ENCODE measurements at places on chromosomes 1 and 21.

GRCh38 chr1:18631496-18632217 is 1.0 kb downstream of the PAX7 start:
- no peak for DNase-seq

- DNase-seq, result no peak
Measured at GRCh38 chr1:27361553-27361952, 5.2 kb downstream of the MAP3K6 start.

GRCh38 chr21:38511198-38511597 is 12.9 kb upstream of the ERG start:
- no peak for DNase-seq

GRCh38 chr1:78146205-78146771 is 100.5 kb downstream of the GIPC2 start:
- DNase-seq, result no peak

GRCh38 chr1:86779308-86780191 is 75.2 kb downstream of the SH3GLB1 start:
- DNase-seq, result no peak

- DNase-seq, result no peak
Measured at GRCh38 chr1:84356881-84357280, 41.4 kb upstream of the DNASE2B start.

- no peak for DNase-seq
Measured at GRCh38 chr1:1942753-1943656, 23.9 kb upstream of the TMEM52 start.

- DNase-seq, result peak; percentile 91
Measured at GRCh38 chr1:32351399-32352238, 10.7 kb downstream of the FAM229A start.

DNA sequence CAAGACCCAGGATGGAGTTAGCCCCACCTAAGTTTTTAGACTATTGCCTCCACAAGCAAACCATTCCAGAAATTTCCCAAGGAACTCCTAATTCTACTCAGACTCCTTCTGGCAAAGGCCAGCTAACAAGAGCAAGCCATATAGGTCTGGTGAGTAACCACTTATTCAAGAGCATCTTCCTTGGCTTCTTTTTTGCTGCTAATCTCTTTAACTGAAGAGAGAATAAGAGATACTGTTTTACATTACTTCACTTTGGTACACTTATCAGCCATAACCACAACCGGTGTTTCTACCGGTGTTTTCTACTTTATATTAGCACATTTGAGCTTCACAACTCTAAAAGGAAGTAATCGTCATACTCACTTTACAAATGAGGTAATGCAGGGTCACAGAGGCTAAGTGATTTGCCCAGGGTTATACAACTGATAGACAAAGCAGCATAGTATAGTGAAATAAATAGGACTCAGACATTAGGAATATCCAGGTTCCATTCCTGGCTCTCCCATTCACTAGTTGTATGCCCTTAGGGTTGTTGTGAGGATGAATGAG is 1.7 kb upstream of the EPS15 start:
- DNase-seq, result peak; percentile 65

DNA sequence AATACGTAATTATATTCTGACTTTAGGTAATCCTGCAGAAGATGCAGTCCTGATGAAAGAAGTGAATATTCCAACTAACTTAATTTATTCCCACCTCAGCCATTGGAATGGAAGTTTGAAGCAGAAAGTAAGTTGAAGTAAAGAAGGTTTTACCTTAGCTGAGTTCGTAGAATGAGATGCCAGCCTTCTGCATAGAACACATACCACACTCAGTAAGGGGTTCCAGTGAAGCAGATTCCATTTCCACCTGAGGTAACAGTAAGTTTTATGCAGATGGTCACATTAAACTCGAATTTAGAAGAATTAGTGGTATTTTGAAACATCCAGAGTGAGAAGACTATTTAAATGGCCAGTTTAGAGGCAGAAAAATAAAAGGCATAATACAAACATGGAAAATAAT is 20.2 kb downstream of the RBM11 start:
- DNase-seq, result no peak

Measured in CD4-positive, alpha-beta T cell treated with Interleukin-2 at 100 ng/mL for 4 hours (primary cell).